Lung microvascular endothelial cell (primary cell): ENCODE measurements at places on chromosomes 7 and 10.

DNA sequence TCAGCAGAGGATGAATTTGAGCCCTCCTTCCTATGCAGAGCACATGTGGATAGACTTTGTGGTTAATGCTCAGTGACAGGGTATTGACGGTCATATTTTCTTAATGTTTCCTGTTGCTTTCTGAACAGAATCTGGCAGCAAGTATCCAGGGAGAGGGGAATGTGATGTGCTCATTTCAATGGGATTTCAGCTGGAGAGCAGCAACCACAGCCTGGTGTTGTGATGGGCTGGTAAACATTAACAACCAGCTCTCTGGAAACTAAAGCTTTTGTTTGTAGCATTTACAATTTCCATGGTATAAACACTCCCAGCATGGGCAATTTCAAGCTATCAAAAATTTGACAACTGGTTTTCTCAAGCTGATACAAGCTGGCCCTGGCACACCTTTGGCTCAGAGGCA is 215.9 kb downstream of the SH2D4B start:
- no peak for DNase-seq

- no peak for DNase-seq
These were observed 26.9 kb downstream of the RAMP3 start for GRCh38 chr7:45184326-45185027.

DNA sequence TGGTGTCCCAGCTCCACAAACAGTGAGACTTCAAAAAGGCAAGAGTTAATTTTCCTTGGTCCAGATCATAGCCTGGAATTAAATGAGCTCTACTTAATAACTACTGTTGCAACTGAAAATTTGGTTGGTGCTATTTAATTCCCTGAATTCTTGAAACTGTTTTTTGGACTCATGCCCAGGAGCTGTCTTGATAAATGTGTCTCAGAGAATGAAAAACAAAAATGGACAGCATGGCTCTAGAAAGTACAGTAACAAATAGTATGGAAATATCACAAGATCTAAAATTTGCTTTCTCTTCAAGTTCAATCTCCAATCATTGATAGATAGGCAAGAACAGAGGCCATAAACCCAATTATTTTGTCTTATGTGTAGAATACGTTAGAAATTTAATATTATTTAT is 42.5 kb downstream of the CCDC71L start:
- DNase-seq, result peak; percentile 75

DNA sequence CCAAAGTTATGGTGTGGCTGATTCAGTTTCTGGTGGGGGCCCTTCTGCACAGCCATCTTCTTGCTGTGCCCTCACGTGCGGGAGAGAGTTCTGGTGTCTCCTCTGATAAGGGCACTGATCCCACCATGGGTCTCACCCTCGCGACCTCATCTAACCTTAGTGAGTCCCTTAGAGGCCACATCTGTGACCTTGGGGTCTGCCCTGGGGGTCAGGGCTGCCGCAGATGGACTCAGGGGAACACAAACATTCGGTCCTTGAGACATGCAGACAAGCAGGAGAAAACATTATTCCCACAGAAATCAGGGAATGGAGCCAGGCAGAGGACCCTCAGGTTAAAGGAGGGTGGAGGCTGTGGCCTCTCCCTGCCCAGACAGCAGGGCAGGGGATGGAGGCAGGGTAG is 177.9 kb downstream of the DNAJB6 start:
- DNase-seq, result no peak

GRCh38 chr10:69061305-69062161 is 26.4 kb upstream of the SRGN start:
- DNase-seq, result peak; percentile 62

- DNase-seq, result peak; percentile 46
These were observed 7.9 kb upstream of the SEPTIN7 start for GRCh38 chr7:35792873-35793489.

DNA sequence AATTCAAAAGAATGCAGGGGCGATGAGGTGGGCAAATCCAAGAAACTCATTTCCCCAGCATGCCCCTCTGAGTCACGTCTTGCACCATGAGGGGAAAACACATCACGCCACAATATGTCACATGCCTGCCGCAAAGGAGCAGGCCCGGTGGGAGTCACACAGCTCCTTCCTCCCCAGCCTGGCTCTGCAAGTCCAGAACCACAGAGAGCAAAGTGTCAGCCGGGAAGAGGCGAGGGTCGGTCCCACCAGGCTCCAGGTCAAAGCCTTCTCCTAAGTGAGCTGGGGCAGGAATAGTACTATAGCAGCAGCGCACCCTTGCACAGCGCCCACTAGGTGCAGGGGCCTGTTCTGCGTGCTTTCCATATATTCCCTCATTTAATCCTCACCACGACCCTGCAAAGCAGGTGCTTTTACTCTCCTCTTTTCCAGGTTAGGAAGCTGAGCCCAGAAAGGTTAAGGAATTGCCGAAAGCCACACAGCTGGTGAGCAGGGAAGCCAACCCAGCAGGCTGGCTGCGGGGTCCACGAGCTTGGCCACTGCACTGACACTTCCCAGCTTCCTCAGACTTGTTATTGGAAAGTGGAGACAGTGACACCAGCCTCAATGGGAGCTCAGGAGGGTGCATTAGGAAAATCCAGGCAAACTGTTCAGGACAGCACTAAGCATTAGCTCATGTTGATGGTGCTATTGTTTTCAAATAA is 94.0 kb upstream of the ZMIZ1 start:
- DNase-seq, result peak; percentile 92

- DNase-seq, result no peak
These were observed 14.3 kb downstream of the MAT1A start for GRCh38 chr10:80275135-80275498.
